ENCODE measurements at places on chromosomes 1 and 21.
A peak's percentile ranks its signal among the peaks of the same experiment; 100 is the strongest.

DNA sequence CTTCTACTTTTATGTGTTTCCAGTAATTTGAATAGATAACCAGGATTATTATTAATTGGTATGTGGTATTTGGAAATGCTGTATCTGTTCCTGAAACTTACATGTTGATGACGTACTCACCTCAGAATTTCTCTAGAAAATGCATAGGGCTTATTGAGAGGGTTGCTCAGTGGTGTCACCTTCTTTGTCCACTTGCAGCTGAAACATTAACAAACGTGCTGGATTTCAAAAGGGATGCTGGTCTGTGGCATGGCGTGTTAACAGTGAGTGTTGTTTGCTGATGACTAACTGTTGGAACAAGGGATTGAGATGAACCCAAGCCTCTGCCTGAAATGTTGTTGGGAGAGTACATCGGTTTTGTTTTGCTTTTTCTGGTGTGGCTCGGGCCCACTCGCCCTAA, 67.9 kb downstream of the S100B start:
- no peak for DNase-seq

DNA sequence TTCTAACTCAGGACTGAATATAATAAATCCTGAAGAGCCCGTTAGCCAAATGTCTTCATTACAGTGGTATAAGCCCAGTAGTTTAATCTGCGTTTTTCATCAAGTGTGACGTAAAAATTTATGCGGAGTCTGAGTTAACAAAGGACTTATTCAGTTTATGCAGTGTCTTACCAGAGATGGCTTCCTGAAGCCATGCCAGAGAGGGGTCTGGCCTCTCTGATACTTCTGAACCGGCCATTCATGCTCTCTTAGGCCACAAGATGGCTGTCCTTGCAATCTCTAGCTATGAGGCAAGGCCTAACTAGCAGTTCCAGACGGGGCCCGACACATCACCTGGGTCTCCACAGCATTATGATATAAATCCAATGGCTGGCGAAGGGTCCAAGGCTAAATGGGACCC, 101.4 kb downstream of the TEX35 start:
- no peak for DNase-seq

DNA sequence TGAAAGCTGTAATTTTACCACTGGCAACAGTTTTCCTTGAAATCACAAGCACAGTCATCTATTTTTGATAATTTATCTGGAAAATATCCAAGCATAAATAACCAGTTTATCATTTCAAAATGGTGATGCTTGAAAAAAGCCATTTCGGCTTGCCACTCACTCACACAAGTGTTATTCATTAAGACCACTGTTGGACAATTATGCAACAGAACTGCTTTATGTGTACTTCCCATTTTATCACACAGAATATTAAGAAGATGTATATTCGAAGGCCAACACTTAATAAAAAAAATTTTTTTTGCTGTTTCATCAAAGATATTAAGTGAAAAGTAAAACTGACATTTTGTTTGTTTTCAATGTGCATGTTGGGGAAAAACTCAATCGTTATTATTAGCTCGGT, 62.3 kb downstream of the EIF4G3 start:
- no peak for DNase-seq

GRCh38 chr1:93448292-93448982, 519 bp downstream of the FNBP1L start:
- no peak for DNase-seq

DNA sequence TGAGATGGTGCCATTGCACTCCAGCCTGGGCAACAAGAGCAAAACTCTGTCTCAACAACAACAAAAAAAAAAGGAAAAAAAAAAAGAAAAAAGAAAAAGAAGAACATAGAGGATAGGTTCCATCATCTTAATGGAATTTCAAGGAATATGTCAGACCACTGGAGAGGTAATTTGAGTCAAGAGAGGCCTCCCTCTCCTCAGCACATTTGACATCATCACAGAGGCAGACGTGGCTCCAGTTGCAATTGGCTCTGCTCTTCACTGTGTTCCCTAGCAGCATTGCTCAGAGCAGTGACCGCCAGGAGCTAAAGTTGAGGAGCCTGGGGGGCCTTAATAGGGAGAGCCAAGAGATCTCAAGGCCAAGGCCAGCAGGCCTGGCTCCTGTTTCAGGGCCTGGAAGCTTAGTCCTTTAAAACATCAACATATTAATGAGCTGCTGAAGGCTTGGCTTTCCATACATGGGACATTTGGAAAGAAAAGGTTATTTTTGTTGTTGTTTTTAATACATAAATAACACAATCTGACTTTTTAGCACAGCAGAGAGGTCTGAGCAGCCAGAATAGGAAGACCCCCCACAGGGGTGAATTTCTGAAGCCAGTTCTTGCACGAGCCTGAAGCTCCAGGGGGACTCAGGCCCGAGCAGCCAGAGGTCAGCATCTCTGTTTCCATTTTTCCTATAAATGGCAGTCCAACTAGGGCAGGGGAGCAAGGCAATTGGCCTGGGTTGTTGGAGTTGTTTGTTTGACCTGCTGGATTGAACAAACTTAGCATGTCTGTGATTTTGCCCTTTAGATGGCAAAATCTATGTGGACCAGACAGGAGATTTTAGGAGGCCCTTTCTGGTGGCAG, 118.3 kb upstream of the FGGY start:
- no peak for DNase-seq

DNA sequence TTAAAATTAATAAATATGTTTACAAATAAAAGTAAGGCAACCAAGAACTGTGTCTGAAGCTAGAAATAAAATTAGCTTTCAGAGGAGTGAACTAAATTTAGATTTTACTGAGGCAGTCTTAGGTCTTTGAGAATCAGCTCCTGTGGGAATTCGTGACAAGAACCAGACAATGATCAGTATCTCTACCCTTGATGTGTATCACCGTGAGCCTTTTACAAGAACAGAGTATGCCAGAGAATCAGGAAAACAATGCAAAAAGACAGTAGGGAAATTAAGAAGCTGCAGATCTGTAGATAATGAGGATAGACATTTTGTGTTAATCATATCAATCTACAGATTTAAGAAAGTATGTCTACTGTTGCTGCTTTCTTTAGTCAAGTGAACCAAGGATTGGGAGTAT, 351.0 kb downstream of the COL11A1 start:
- DNase-seq: no peak

GRCh38 chr1:202076050-202076511, 46.6 kb upstream of the GPR37L1 start:
- no peak for DNase-seq

DNA sequence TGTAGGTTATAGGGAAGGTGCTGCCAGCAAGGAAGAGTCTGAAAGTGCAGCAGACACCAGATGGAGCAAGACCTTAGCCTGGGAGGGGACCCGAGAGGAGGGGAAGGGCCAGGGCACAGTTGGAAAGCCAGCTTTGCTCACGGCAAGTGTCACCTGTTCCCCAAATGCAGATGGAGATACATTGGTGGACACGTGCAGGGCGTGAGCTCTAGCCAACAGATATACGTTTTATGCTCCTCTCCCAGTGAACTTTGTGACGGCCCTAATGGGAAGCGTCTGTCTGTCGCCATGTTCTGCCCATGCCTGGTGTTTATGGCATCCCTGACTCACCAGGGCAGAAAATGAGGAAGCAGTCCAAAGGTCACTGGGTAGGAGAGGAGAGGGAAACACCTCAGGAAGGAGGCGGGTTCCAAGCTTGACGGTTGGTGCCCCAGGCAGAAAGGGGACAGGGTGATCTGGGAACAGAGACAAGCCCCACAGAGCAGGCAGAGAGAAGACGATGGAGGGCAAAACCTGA, 7.6 kb downstream of the GPA33 start:
- no peak for DNase-seq

- no peak for DNase-seq
These were observed 9.8 kb downstream of the PLEKHO1 start for GRCh38 chr1:150159550-150159949.

- no peak for DNase-seq
These were observed 81.3 kb downstream of the SYF2 start for GRCh38 chr1:25150985-25151495.

GRCh38 chr1:208747979-208748378, 503.8 kb upstream of the PLXNA2 start:
- DNase-seq: no peak

- peak; percentile 56 for DNase-seq
These were observed 10.7 kb downstream of the CDC7 start for GRCh38 chr1:91511386-91511785.

- DNase-seq: no peak
These were observed 187.2 kb downstream of the TOMM20 start for GRCh38 chr1:234941321-234942011.

DNA sequence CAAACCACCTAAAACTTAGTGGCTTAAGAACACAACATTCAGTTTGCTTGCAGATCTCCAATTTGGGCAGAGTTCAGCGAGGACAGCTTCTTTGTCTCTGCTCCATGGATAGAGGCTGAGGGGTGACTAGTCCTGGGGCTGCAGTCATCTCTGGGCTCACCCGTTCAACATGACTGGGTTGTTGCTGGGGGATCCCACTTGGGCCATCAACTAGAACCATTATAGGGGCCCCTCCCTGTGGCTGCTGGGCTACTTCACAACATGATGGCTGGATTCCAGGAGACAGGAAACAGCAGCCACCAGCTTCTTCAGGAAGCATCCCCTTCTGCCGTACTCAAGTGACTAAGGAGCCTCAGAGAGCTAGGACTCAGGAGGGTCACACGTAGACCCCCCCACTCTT, 140.9 kb downstream of the RHOU start:
- no peak for DNase-seq

GRCh38 chr1:97565886-97566285, 354.9 kb downstream of the DPYD start:
- no peak for DNase-seq

- DNase-seq: peak; percentile 3
These were observed 7.5 kb downstream of the NBPF1 start for GRCh38 chr1:16605532-16606505.

DNA sequence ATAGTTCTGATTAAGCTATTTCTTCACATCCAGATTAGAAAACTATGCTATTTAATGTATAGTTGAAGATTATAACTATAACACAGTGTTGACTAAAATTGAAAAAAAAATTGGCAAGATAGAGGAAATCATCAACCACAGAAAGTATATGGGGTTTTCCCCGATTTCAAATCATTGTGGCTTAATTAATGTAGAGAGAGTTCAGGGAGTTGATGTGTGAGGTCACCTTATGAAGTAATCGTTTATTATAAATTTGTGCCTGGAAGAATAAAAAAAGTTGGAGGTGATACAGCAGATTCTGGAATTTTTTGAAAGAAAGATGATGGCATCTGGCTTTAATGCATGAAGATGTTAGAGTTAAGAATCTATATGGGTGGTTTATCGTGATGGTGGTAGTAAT, 84.3 kb downstream of the PTGS2 start:
- DNase-seq: peak; percentile 31

GRCh38 chr1:1968767-1969504, 34.6 kb downstream of the CFAP74 start:
- no peak for DNase-seq

- DNase-seq: no peak
These were observed 52.0 kb downstream of the ARHGEF11 start for GRCh38 chr1:156993426-156994147.

DNA sequence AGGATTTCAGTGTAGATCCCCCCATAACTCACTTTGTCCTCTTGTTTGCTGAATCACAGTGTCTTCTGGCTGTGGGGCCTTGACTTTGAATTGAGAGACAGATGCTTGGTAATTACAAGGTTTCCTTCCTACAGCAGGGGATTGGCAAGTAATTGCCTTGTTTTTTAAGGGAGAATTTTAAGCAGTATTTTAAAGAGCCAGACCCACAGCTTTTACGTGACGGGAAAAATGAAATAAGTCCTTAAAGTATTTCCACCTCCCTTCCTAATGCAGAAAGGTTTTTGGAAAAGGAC, 41.0 kb downstream of the PGBD5 start:
- no peak for DNase-seq

DNA sequence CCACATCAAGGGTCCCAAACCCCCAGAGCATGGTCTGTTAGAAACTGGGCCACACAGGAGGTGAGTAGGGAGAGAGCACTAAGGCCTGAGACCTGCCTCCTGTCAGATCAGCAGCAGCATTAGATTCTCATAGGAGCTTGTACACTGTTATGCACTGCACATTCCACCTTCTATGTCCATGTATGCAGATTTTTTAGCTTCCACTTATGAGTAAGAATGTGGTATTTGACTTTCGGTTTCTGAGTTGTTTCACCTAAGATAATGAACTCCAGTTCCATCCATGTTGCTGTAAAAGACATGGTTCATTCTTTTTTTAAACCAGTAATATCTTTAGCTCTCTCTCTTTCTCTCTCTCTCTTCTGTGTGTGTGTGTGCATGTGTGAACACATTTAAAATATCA, 663 bp upstream of the GBP6 start:
- DNase-seq: peak; percentile 66

DNA sequence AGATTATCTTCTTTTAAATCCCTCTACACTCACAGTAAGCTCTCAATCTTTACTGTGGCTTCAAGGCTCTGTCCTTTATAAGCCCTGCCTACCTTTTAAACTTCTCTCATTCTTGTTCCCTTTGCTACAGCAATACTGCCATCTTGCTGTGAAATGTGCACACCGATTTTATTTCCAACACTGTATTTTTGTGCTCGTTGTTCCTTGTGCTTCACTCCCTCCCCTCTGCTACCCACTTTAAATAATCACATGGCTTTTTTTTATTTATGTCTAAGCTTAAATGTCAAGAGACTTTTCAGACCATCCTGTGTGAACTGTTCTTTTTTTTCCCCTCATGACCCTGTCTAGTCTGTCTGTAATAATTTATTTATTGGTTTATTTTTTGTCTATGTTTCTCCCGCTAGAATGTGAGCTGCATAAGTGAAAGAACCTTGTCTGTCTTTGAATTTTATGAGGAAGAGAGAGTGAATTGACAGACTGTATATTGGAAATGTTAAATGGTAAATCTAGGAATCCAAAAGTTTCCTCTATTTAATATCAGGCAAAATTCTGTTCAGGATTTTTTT, 45.7 kb downstream of the ABCD3 start:
- peak; percentile 19 for DNase-seq

DNA sequence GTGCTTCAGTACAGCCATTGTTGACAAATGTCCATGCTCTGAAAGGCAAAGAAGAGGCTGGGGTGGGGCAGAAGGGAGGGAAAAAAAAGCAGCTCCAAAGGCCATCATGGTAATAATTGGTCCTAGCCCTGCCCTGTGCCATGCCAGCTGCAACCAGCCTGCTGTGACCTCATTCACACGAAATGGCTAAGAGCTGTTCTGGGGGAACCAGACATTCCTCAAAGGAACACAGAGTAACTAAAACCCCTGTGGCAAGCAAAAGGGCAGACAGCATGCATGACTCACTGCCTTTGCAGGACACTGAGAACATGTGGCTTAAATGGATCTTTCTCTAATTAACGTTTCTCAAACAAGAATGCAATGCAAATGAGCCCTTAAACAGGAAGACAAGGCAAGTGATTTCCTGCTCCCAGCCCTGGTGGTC, 42.3 kb downstream of the STYXL2 start:
- DNase-seq: no peak

DNA sequence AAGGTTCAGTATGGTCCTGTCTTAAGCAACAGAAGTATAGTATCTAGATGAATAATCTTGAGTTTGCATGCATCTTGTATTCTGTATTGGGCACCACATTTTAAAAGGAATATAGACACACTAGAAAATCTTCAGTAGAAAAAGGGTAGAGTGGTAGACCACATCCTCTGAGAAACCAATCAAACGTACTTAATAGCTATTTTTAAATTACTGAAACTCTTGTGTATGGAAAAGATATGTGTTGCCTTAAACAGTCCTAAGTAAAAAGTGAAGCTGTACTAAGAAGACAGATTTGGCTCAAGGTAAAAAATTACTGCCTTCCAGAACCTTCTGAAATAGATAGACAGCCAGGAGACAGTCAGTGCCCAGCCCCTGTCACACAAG, 3.1 kb downstream of the CTXND2 start:
- DNase-seq: peak; percentile 34

GRCh38 chr21:31161157-31161556, 122.9 kb upstream of the KRTAP19-8 start:
- peak; percentile 33 for DNase-seq

- peak; percentile 67 for DNase-seq
These were observed 553 bp downstream of the TTF2 start for GRCh38 chr1:117060441-117061317.

Data from activated CD4-positive, alpha-beta T cell treated with anti-CD3 and anti-CD28 coated beads, Interleukin-2, Interleukin-6, amounts not matched to agents 100 ng/mL and 50 ng/mL, durations not matched to agents 16 hours and 8 hours (primary cell).